ENCODE measurements at places on chromosomes 3 and 15.

GRCh38 chr3:190854062-190854461 lies 8.4 kb downstream of the GMNC start:
- no peak for DNase-seq

DNA sequence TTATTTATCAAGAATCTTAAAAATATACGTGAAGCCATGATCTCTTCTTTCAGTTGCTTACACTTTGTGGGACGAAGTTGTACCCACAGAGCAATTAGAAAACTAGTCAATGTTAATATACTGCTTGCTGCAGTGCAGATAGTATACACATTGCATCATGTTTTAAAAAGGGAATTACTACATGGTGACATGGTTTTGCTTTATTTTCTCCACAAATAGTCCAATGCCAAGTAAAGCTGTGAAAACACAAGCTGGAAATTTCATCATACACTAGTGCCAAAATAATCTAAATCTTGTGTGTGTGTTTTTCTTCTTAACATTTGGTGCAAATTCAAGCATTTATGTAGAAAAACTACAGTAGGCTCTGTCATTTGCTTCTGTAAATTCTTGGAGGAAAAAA lies 233.0 kb downstream of the EPHA3 start:
- no peak for DNase-seq

DNA sequence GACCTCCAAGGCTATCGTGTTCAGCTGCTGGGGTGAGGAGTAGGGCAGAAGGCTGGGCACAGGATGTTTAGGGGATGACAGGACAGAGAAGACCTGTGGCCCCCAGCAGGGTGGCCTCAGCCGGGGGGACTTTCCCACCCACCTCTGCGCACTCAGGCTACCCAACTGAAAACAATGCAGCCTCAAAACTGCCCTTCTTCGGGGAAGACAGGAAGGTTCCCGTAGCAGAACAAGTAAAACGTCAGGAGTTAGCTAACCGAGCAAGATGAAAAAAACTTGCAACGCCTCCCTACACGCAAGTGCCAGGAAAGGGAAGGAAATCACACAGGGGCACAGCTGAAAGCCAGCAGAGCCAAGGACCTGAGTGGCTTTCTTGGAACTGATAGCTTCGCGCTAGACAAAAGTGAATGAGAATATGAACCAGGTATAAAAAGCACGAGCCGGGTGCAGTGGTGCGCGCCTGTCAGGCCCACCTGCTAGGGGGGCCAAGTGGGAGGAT lies 38.4 kb upstream of the FURIN start:
- peak; percentile 62 for DNase-seq

GRCh38 chr3:45538641-45538986 lies 55.9 kb upstream of the LIMD1 start:
- no peak for DNase-seq

- peak; percentile 60 for DNase-seq
Measured at GRCh38 chr3:5426094-5426883, 238.8 kb downstream of the EDEM1 start.

DNA sequence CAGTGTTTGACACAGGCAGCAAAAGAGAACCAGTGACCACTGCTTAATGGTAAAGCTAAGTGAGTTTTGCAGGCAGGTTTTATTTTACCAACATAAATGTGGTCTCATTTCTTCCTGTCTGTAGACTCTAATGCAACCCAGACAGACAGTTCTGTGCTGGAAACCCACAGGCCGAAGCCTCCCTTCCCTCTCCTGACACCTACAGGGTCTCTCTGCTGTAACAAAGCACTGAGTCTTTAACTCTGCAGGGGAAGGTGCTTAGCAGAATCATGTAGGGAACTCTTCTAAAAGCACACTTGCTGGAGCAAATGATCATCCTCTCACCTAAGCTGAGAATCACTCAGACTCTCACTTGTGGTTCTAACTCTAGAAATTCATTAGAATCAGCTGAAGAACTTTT lies 200.3 kb downstream of the KBTBD8 start:
- no peak for DNase-seq

DNA sequence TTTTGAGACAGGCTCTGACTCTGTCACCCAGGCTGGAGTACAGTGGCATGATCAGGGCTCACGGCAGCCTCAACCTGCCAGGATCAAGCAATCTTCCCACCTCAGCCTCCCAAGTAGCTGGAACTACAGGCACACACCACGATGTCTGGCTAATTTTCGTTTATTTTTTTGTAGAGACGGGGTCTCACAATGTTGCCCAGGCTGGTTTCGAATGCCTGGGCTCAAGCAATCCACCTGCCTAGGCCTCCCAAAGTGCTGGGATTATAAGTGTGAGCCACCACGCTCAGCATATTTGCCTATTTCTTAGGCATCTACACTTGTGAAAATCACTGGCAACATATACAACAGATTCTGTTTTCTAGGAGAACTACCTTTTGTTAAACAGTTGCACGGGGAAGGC lies 16.9 kb downstream of the MYO1E start:
- DNase-seq, result no peak

- DNase-seq, result no peak
Measured at GRCh38 chr3:71585887-71586809, 2.6 kb upstream of the FOXP1 start.

DNA sequence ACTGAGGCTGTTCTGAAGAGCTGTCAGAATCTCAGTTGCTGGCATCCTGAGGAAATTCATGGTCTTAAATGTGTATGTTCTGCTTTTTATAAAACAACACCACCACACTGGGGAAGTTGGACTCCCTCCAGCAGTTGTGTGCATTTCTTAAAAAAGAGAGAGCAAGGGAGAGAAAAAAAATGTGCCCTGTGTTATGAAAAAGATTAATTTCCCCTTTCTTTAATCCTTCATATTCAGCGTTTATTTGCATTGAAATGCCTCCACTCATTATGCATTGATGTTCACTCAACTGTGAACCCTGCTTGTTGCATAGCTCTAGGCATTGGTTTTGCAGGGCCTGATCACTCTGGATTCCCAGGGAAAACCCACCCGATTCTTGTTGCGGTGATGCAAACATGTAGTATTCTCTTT lies 4.4 kb upstream of the ZNF609 start:
- DNase-seq, result no peak

DNA sequence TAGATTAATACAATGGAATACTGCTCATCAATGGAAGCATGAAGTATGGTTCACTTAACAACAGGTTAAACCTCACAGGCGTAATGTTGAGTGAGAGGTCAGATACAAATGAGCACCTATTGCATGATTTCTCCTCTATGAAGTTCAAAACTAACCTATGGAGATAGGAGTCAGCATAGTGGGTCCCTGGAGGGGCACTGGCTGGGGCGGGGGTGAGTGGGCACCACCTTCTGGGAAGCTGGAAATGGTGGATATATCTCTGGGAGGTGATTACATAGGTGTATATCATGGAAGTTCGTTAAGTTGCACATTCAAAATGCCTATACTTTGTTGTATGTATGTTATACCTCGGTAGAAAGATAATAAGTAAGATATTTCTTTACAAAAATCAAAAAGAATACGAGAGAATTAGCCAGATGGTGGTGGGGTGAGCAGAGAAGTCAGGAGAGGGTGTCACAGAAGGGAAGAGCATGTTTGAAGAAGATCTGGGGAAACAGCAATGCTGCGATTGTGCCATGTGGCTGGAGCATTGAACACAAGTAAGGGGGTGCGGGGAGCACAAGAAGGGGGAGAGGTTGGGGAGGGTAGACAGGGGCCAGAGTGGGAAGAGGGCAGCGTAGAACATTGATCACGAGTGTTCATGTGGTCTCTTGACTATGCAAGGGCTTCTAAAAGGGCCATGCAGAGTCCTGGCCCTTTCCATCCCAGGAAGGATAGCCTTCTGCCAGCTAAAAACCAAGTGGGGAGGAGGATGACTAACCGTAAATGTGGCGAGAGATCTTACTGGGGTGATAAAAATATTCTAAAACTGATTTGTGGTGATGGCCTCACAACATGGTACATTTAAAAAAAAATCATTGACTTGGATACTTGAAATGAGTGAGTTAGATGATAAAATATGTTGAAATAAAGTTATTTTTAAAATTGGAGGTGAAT lies 30.2 kb downstream of the ITGA11 start:
- no peak for DNase-seq

GRCh38 chr3:132538072-132538471 lies 59.0 kb upstream of the ACKR4 start:
- no peak for DNase-seq

DNA sequence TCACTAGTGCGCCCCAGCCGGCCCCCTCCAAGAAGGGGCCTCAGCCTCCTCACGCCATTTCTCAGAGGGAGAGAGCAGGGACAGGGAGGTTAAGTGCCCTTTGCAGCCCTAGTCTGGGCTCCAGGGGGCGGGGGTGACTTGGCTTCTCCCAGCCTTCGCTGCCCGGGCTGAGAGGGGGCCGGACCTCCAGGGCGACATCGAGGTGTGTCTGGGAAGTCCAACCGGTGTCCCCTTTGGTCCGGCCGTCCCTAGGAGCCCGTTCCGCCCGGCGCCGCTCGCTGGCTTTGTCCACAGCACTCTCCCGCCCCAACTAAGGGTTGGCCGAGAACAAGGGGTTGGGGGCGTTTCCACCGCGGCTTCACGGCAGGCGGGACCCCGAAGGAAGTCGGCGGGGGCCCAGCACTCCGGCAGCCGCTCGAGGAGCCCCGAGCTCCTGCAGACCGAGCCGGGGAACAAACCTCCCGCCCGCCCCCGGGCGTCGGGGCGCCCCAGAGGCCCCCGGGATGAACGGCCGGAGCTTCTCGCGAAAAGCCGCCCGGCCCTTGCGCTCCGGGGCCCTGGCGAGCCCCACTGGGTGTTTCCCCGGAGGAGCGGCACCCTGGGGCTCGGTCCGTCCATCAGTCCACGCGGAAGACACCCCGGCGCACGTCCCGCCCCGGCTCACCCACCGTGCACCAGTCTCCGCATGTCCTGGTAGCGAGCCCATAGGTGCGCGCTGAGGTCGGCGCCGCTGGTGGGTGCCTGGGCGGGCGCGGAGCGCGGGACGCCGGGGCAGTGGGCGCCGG lies 627 bp downstream of the NT5DC2 start:
- no peak for DNase-seq

DNA sequence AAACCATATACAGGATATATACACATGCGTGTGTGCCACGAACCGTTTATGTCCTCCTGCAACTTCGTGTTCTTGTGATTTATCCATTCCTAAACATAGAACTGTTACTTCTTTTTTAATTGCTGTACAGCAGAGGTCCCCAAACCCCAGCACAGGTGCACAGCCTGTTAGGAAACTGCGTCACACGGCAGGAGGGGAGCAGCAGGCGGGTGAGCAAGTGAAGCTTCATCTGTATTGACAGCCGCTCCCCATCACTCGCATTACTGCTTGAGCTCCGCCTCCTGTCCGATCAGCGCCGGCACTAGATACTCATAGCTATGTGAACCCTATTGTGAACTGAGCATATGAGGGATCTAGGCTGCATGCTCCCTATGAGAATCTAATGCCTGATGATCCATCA lies 34.9 kb upstream of the NRROS start:
- peak; percentile 48 for DNase-seq

DNA sequence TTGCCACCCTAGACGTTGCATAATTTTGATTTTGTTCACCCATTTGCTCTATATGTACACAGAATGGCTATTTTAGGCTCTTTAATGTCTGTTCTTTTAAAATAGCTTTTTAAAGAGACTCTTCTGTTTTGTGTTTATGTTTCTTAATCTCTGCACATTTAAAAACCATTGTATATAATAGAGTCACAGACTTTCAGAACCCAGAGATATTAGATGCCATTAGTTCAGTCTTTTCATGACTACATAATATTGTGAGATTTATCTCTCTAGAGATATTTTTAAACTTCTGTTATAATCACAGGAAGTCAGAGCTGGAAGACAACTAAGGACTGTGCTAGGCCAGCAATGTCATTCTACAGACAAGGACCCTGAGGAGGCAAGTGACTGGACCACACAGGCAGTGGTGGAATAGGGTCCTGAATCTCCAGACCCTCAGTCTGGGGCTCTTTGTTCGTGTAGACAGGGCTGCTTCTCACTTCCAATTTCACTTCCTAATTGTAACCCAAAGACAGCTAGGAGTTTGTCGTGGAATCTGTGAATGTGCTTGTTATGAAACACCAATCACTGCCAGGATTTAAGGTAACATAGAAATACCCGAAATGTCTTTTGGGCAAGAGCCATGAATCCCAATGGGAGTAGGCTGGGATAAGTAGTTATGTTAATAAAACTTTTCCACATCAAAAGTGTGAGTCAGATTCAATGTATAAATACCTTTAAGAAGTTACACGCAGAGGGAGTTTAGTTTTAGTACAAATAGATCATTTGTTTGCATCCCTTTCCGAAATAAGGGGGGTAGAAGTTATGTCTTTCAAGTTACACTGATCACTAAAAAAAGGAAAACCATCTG lies 165.2 kb upstream of the ROPN1 start:
- DNase-seq, result no peak

GRCh38 chr3:10379161-10379560 lies 58.2 kb upstream of the SEC13 start:
- DNase-seq, result no peak

DNA sequence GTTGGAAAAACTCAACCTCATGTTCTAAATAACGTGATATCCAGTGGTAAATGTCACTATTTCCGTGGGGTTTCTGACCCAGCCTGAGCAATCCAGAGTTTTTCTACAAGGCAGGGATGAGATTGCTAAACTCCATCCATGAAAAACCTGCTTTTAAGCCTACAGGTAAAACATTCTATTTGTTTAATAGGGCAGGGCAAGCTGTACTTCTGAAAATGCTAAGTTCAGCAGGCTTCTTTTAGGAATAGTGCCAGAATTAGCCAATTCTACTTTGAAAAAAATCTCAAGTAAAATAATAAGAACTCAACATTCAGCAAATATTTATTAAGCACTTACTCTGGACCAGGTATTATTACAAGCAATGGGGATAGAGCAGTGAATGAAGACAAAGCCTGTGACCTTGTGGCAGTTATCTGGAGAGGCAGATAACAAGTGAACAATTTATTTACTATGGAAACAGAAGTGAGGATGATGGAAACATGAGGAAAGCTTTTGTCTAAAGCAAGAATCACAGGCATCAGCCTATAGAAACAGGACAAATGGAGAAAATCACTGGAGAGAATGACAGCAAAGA lies 13.3 kb downstream of the RPSA start:
- DNase-seq, result no peak

DNA sequence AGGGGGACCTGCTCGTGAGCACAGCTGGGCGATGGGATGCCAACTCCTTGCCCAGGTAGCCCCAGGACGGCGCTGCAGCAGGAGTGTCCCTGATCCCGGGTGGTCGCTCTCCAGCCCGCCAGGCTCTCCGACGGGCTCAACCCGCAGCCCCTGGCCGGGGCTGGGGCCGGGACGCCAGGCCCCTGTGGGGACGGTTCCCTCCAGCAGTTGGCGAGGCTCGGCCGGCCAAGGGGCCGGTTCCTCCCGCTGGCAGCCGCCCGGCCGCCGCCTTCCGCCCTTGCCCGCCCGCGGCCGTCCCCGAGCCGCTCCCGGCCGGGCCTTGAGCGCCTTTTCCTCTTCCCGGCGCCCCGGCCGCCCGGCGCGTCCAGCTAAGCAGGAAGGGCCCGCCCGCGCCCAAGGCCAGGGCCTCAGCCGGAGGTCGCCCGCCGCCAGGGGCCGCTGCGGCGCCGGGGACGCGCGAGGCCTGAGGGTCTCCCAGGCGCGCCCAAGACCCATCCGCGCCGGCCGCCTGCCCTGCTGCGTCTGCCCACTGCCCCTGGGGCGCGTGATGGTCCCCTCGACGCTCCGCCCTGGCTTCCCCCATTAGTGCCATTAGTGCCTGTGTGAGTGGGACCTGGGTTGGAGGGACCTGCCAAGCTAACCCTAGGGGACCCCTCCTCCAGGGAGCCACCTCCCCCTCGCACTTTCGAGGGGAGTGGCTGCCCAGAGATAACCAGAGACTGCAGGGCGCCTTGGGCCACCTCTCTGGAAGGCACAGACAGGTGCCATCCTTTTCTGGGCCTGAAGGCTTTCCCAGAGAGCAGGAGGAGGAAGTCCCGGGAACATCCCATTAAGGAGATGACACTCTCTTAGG lies 106.4 kb downstream of the FBLN2 start:
- peak; percentile 57 for DNase-seq

GRCh38 chr3:31613177-31613576 lies 80.5 kb downstream of the STT3B start:
- DNase-seq, result no peak

Measured in GM10248 (cell line).